Stimulated activated CD4-positive, alpha-beta T cell treated with anti-CD3 and anti-CD28 coated beads, Interleukin-12 subunit alpha, Interleukin-12 subunit beta, amount 100 ng/mL, for 48 hours (primary cell): ENCODE measurements at places on chromosomes 5 and 9.

DNA sequence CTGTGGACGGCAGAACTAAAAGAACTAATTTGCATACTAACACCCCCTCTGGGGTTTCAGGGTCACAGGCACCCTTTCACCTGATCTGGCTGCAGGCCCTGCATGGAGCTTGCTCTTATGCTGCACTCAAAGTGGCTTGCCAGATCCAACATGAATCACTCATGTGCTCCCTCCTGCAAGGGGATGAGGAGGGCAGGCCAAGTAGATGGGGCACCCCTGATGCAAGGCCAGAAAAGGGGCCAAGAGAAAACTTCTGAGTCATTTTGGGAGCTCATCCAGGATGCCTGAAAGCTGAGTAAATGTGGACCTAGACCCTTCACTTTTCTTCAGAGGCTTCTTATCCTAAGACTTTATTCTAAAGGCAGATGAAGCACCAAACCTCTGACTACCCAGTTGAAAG is 558.5 kb upstream of the PTGER4 start:
- DNase-seq, result no peak

DNA sequence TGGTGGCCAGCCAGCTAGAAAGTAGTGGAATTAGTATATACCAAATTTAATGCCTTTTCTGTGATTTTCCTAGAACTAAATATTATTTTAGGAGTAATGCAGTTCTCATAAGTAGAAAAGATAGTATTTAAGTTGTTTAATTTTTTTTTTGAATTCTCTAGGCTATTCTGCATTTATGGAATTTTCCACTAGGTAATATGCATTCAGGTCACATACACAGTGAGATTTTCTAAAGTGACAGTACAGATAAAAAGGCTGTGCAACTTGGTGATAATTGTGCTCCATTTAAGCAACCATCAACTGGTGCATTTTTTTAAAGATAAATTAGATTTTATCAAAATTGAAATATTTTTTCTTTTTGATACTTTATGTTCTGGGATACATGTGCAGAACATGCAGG is 111.5 kb downstream of the SCAMP1 start:
- no peak for DNase-seq

- DNase-seq, result no peak
Measured at GRCh38 chr9:133301253-133302230, 26.5 kb upstream of the ABO start.

DNA sequence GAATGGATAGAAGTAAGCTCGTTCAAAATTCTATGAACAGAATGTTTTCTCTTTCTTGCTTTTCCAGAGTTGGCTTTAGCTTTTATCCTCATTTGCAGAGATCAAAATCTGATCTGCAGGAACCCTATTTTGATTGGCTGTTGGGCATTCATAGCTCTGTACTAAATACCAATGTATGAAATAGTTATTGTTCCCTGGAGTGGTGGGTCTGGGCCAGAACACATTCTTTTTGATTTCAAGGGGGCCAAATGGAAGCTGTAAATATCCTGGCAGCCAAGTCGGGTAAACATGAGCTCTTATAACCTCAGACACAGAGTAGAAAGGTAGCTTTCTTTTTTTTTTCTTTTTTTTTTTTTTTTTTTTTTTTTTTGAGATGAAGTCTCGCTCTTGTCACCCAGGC is 241.5 kb downstream of the PDZD2 start:
- no peak for DNase-seq

DNA sequence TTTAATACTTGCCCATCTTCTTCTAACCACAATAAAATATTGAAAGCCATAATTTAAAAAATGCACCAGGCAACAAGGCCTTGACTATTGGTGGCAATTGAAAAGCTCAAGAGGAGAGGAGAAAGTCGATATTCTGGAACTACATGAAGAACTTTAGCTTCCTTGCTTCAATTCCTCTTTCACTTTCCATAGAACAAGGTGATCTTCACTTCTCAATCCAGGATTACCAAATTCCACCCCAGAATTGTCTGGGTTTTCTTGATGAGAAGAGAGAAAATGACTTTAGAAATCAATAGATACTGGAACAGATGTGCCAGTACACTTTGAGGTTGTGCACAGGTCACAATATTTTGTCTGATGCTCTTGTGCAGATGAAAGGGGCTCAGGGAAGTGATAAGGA is 52.2 kb downstream of the PTCD2 start:
- DNase-seq, result no peak

DNA sequence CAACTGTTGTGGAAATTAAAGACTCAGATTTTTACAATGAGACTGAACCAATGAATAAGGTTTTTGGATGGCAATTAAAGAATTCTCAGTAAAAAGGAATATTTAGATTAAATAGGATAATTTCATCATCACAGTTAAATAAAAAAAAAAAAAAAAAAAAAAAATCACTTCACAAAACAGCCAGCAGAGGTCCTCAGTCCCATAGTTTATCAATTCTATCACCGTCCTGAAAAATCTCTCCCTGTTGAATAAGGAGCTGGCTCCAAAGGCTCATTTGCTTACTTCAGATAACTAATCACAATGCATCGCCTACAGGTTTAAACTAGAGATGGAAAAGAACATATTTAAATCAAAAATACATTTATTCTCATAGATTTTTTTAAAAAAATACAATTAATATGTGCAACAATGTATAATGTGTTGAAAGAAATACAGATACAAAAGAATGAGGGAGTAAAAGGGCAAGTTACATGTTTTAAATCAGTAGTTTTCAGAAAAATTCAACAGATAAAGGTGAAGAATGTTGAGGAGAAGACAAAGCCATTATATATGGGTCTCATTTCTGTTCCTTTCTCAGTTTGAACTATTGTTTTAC is 175.8 kb upstream of the CHD1 start:
- no peak for DNase-seq

DNA sequence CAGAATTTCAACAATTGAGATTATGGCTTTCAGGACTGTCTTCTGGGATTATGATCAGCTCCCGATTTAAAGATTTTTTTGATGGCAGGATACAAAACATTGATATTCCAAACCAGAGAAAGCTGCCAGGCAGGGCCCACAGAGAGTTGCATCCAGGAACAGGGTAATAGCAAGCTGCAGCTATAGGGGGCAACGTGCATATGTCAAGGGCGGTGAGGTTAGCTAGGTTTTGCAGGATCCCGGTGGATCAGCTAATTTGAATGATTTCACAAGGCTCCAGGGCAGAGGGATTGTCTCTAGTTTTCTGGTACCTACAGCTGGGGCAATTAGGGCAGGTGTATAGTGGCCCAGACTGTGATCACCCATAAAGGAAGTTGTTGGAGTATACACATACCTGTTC is 339.4 kb downstream of the CHSY3 start:
- DNase-seq, result no peak

DNA sequence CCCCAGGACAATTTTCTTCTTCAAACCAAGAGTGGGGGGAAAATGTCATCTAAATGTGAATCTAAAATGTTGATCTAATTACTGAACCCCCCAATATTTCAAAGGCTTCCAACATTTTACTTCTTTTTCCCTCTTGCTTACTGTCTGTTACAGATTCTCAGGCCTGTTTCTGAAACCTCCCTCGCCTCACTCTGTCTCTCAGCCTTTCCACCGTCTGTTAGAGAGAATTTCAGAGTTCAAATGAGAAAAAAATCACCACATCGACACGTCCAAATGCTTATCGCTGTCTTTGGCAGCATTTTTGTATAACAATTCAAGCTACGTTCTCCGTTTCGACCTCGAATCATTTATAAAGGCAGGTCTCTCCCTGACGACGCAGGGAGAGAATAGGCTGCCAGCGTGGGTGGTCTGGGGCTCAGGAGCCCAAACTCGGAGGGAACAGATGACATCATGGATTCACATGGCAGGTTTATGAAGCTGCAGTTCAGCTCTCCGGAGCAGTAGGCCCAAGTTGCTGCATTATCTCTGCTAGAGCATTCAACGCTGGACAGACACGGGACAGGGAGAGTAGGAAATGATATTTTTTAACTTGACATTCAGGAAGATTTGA is 139.8 kb downstream of the GAS1 start:
- DNase-seq, result no peak
